H9 (cell line): ENCODE measurements at places on chromosomes 2 and 18.

- no peak for DNase-seq
Measured at GRCh38 chr2:234444893-234445292, 52.0 kb downstream of the ARL4C start.

DNA sequence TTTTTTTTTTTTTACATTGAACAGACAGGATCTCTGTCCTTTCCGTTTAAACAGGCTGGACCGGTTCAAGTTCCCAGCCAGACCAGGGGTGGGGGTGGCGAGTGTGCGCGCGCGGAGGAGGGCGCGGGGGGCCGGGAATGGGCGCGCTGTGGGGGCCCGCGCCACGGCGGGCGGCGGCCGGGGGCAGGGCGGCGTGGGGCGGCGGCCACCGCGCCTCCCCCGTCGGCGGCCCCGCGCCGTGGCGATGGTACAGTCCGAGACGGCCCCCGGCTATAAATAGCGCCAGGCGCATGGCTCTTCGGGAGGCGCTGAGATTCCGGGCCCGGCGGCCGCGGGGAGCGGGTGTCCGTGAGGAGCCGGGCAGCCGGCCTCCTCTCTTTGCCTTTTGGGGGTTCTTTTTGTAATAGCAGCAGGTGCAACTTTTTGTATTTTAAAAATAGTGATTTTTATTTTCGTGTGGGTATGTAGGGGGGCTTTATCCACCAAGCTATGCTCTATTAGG is 430 bp upstream of the CELF4 start:
- peak; percentile 60 for DNase-seq

DNA sequence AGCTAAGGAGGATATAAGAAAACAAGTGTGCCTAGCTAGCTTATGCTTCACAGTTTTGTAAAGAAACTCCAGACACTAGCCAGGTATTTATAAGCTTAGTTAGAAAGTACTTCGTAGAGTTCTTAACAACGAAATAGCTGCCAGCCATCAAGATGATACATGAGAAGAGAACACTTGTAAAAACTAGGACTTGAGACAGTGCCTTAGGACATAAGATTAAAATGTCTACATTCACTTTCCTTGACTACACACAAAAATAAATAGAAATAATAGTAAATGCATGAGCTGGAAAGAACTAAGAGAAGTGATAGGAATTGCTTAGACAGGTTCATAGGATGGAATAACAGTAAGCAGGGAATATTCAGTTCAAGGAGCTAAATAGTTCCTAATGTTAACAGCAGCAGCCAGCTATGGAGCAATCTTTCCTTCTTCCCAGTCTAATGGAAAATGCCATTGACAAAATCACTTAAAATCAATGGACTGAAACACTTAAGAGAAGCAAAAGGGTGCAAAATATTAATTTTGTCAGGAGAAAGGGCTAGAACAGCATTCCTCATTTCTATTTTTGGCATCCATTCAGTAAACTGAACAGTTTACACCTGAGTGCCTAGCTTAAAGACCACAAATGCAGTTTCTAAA is 186.6 kb downstream of the PDE11A start:
- no peak for DNase-seq

- DNase-seq: no peak
Measured at GRCh38 chr2:72794572-72794971, 31.3 kb downstream of the EXOC6B start.
